Naive thymus-derived CD8-positive, alpha-beta T cell (primary cell): ENCODE measurements at places on chromosomes 12 and 14. TPM values are rescaled to one million over a fixed set of nuclear protein-coding genes. Genes with fewer than 3 reads are reported as not detected.

Gene AICDA
- total RNA-seq = not detected

Gene MANSC4
- not detected for total RNA-seq

Gene ERP29
- total RNA-seq = 162 TPM

Gene PLEKHH1
- 1.0 TPM for total RNA-seq

Gene CMTM5
- not detected for total RNA-seq

Gene BEST3
- not detected for total RNA-seq

Gene GALNT8
- total RNA-seq = 0.86 TPM

Gene KRT73
- total RNA-seq = 10.0 TPM

Gene IGF1
- 0.05 TPM for total RNA-seq

Gene ANG
- total RNA-seq = 0.70 TPM

Gene SLCO1C1
- total RNA-seq = not detected

Gene MYF6
- not detected for total RNA-seq

Gene TAS2R8
- not detected for total RNA-seq

Gene RD3L
- total RNA-seq = not detected

Gene TAS2R20
- 1.7 TPM for total RNA-seq

Gene BCL11B
- 206 TPM for total RNA-seq

- H3K27ac ChIP-seq = no peak overlapping the region
- DNase-seq = no peak
- H3K4me3 ChIP-seq = no peak overlapping the region
- peaks cover 2% of the 10 kb centered on the region for H3K36me3 ChIP-seq
- no peaks in the 10 kb centered on the region for H3K27me3 ChIP-seq
These were observed 127.4 kb downstream of the KTN1 start for GRCh38 chr14:55707365-55707804.

GRCh38 chr12:56836317-56836716 lies 73.2 kb downstream of the HSD17B6 start:
- no peaks in the 10 kb centered on the region for H3K27me3 ChIP-seq
- H3K27ac ChIP-seq = no peak overlapping the region
- H3K36me3 ChIP-seq = no peaks in the 10 kb centered on the region

DNA sequence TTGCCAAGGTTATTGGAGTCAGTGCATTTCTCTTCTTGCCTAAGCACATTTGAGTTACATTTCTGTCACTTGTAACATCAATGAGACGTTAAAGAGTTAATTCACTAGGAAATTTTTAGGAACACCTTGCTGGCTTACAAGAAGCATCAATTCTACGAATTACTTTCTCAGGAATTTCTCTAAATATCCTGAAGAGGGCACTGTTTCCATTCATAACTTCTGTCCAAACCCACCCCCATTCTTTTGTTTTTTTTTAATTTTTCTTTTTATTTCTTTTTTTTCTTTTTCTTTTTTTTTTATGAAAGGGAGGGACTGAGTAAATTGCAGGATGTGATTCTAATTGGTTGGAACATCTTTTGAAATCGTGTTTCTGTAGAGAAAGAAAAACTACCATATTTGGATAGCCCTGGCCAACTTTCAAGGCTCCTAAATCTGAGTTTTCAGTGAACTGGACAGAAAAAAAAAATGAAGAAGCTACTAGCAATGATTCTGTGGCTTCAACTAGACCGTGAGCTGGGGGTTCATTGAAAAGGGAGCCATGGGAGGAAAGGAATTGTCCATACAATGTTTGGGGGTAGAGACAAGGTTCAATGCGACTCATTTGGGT lies 285.3 kb downstream of the DAD1 start:
- H3K27ac ChIP-seq = peak overlapping the region; percentile 24
- H3K27me3 ChIP-seq = no peaks in the 10 kb centered on the region
- no peaks in the 10 kb centered on the region for H3K36me3 ChIP-seq
- DNase-seq = no peak
- no peaks in the 10 kb centered on the region for H3K4me1 ChIP-seq

DNA sequence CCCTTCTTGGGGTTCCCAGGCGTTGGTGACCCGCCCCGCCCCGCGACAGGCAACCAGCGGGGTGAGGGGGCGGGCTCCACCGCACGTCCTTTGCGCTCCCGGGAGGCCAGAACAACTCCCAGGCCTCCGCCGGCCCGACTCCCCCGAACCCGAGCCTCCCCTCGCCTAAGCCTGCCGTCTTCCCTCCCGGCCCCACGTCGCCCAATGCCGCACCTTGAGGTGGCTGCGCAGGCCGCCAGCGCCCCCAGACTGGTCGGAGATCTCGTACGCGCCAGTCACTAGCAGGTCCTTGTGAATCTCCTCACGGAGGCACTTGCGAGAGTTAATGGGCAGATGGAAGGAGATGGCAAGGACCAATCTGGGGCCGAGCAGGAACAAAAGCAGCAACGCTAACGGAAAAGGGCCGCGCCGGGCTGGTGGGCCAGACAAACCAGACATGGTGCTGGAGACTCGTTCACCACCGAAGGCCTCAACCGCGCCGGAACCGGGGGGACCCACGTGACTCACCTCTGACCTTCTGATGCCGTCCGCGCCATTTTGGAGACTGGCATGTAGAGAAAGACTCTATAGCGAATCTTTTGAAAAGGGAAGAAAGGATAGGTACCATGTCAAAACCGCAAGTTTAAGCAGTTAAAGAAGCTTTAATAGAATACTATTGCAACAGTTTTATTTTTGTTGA lies at the start of gene TMED10:
Gene TMED10, minus strand, starts transcription at position 471 of the 679 bp plus-strand sequence. Its CDS starts 33 bp downstream, at position 438.
- peak within 1 kb of the TSS; percentile 97 for H3K27ac ChIP-seq
- H3K27me3 ChIP-seq = no peaks in the 10 kb centered on the region
- peaks cover 59% of the 10 kb centered on the region for H3K4me1 ChIP-seq
- H3K4me3 ChIP-seq = peak within 1 kb of the TSS; percentile 93

- DNase-seq = peak; percentile 54
- peaks cover 36% of the 10 kb centered on the region for H3K4me1 ChIP-seq
- no peaks in the 10 kb centered on the region for H3K27me3 ChIP-seq
- no peak overlapping the region for H3K27ac ChIP-seq
- no peak overlapping the region for H3K4me3 ChIP-seq
These were observed 670 bp downstream of the DYRK2 start for GRCh38 chr12:67649261-67649569.

DNA sequence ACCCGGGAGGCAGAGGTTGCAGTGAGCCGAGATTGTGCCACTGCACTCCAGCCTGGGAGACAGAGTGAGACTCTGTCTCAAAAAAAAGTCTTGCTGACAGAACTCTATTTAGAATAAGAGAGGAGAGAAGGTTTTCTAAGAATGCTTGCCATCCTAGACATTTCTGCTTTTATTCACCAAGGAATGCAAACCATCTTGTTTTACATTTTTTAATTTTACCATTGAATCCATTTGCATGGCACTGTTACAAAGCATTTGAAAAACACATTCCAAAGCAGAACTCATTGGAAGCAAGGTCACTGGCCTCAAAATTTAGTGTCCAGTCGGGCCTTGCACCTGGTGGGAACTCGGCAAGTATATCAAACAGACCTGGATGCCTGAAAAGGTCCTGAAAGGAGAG lies 44.2 kb upstream of the RASSF3 start:
- H3K27me3 ChIP-seq = no peaks in the 10 kb centered on the region
- H3K36me3 ChIP-seq = no peaks in the 10 kb centered on the region
- no peak overlapping the region for H3K4me3 ChIP-seq
- H3K4me1 ChIP-seq = peaks cover 28% of the 10 kb centered on the region

- peaks cover 18% of the 10 kb centered on the region for H3K4me1 ChIP-seq
- H3K36me3 ChIP-seq = no peaks in the 10 kb centered on the region
- H3K27ac ChIP-seq = no peak overlapping the region
- H3K27me3 ChIP-seq = no peaks in the 10 kb centered on the region
These were observed 4.1 kb downstream of the PLXNC1 start for GRCh38 chr12:94152292-94153078.

DNA sequence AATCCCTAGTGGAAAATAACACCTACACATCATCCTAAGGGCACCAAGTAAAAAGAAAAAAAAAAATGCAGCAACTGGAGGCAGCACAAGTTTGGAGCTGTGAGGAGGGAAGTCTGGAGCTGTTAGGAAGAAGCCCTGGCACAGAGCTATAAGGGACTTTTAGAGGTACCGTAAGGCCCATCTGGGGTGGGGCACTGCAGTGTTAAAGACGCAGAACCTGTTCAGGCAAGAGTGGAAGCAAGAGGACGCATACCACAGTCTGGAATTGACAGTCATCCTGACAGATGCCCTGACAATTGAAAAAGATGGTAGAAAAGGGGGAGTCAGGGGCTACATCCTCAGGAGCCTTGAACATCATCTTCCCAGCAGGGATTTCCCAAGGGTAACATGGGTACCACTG lies 195.9 kb upstream of the PLEKHG7 start:
- H3K4me1 ChIP-seq = peaks cover 19% of the 10 kb centered on the region
- no peaks in the 10 kb centered on the region for H3K27me3 ChIP-seq
- H3K36me3 ChIP-seq = peaks cover 7% of the 10 kb centered on the region
- no peak overlapping the region for H3K27ac ChIP-seq
- DNase-seq = no peak

DNA sequence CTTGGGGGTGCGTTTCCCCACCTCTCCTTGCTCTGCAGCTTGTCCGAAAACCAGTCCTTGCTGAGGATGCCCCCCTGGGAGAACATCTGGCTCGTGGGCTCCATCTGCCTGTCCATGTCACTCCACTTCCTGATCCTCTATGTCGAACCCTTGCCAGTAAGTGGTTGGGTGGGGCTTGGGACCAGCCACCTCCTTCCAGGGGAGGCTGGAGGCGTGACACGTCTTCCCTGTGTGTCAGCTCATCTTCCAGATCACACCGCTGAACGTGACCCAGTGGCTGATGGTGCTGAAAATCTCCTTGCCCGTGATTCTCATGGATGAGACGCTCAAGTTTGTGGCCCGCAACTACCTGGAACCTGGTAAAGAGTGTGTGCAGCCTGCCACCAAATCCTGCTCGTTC lies 57.5 kb downstream of the ANAPC7 start:
- H3K4me3 ChIP-seq = no peak overlapping the region
- H3K36me3 ChIP-seq = peaks cover 12% of the 10 kb centered on the region
- peaks cover 22% of the 10 kb centered on the region for H3K4me1 ChIP-seq
- no peak for DNase-seq
- no peak overlapping the region for H3K27ac ChIP-seq
- H3K27me3 ChIP-seq = no peaks in the 10 kb centered on the region

- no peaks in the 10 kb centered on the region for H3K27me3 ChIP-seq
- H3K36me3 ChIP-seq = no peaks in the 10 kb centered on the region
- no peak overlapping the region for H3K4me3 ChIP-seq
These were observed 129.8 kb downstream of the ACSS3 start for GRCh38 chr12:81207664-81208063.

GRCh38 chr14:53929871-53930715 lies 26.5 kb downstream of the BMP4 start:
- H3K36me3 ChIP-seq = no peaks in the 10 kb centered on the region
- peak; percentile 69 for DNase-seq
- no peak overlapping the region for H3K4me3 ChIP-seq
- H3K27me3 ChIP-seq = peaks cover 23% of the 10 kb centered on the region
- no peak overlapping the region for H3K27ac ChIP-seq

DNA sequence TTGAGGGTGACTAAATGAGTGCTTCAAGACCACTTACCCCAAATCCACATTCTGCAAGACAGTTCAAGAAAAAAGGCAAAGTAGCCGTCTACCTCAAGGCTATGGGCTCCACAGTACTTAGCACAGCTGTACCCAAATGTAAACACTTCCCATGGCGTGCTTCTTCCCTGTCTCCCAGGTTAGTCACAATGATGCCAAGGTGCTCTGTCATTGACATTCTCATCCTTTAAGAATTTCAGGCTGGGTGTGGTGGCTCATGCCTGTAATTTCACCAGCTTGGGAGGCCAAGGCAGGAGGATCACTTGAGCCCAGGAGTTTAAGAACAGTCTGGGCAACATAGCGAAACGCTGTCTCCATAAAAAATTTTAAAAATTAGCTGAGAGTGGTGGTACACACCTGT lies 51.2 kb upstream of the CERS5 start:
- peaks cover 51% of the 10 kb centered on the region for H3K4me1 ChIP-seq
- H3K27ac ChIP-seq = no peak overlapping the region
- no peaks in the 10 kb centered on the region for H3K36me3 ChIP-seq
- H3K27me3 ChIP-seq = no peaks in the 10 kb centered on the region

DNA sequence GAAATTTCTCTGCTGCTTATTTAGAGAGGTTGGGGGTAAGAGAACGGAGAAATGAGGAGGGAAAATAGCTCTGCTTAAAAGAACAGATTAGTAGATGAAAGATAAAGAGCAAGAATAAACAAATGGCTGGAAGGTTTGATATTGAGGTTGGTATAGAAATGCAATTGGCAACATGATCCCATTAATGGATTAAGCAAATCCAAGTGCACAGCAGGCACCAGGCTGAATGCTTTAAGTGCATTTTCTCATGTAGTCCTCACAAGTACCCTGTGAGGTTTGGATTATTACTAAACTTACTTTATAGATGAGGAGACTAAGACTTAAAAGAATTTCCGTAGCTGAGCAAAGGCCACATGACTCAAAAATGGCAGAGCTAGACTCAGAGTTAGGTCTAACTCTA lies 76.9 kb upstream of the ATF1 start:
- H3K4me1 ChIP-seq = peaks cover 3% of the 10 kb centered on the region
- H3K27ac ChIP-seq = no peak overlapping the region
- no peak overlapping the region for H3K4me3 ChIP-seq
- H3K27me3 ChIP-seq = no peaks in the 10 kb centered on the region

GRCh38 chr14:20546877-20547276 lies 14.0 kb downstream of the RNASE9 start:
- DNase-seq = no peak
- H3K4me1 ChIP-seq = peaks cover 1% of the 10 kb centered on the region
- H3K27ac ChIP-seq = no peak overlapping the region
- H3K36me3 ChIP-seq = no peaks in the 10 kb centered on the region

- H3K4me3 ChIP-seq = no peak overlapping the region
- H3K27ac ChIP-seq = no peak overlapping the region
- H3K27me3 ChIP-seq = no peaks in the 10 kb centered on the region
- no peaks in the 10 kb centered on the region for H3K36me3 ChIP-seq
These were observed 59.0 kb upstream of the HIF1A start for GRCh38 chr14:61636291-61636690.

DNA sequence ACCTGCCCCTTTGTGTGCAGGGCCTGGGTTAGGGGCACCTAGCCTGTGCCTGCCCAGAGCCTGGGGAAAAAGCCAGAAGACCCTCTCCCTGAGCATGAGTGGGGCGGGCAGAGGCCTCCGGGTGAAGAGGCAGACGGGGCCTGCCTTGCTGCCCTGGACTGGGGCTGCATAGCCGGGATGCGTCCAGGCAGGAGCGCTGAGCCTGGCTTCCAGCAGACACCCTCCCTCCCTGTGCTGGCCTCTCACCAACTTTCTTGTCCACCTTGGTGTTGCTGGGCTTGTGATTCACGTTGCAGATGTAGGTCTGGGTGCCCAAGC lies 216.1 kb downstream of the TMEM121 start:
- H3K4me3 ChIP-seq = no peak overlapping the region
- H3K4me1 ChIP-seq = no peaks in the 10 kb centered on the region
- H3K36me3 ChIP-seq = no peaks in the 10 kb centered on the region
